ENCODE measurements at places on chromosomes 11 and 22.

GRCh38 chr11:123122852-123123251 lies 60.9 kb upstream of the HSPA8 start:
- DNase-seq: no peak

DNA sequence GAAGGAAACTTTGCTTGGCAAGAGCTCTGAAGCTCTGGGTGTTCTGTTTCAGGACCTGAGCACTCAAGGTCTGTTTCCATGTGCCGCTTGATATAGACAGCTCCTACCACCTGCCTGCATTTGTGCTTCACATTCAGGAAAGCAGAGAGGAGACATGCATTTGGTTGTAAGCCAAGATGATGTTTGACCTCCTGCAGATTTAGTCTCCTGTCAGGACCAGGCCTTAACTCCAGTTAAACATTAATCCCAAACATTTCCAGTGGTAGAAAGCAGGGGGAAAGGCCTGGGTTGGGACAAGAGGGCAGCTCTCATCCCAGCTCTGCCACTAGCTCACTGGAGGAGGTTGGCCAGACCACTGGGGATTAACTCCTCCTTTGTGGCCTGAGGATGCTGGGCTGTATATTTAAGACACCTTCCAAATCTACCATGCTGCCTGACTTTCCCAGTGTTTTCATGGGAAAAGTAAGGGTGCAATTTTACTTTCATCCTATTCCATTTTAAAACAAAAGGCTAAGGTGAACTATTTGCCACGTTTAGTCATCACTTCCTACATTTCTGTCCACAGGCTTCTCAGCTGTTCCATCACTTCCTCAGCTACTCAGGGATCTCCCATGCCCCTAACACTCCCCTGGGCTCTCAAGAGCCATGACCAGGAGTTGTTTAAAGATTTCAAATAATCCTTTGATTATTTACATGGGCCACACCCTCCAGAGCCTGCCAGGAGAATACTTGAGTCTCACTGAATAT lies 80.9 kb downstream of the INSC start:
- no peak for DNase-seq

DNA sequence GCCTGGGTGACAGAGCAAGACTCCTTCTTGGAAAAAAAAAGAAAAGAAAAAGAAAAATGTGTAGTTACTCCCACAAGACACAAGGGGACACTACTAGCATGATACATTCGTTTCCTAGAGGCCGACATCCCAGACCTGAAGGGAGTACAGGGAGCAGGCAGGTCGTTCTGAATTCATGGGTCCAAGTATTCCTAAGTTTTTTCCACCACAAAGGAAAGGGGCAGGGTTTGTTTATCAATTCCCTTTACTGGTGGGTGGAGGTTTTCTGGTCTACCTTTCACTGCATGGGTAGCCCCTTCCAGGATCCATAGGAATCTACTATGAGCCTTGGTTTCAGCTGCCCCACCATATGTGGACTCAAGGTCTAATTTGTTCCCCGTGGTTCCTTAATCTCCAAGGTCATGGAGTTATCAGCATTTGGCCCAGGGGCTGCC lies 11.8 kb downstream of the TIGD3 start:
- no peak for DNase-seq

DNA sequence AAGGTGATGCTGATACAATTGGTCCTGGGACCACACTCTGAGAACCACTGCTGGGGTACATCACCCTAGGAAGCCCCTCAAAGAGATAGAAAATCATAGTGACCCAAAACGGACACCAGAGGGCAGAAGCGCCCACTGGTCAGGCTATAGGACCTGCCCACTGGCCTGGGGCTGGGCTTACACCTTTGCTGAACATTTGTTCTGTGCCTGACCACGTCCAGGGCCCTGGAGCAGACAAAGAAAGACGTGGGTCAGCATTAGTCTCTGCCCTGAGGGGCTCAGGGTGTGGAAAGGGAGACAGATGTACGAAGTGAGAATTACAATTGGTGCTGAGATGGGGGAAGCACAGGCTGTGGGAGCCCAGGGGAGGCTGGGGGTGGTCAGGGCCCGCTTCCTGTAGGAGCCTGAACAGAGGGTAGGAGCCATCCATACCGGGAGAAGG lies 14.4 kb upstream of the SERPINH1 start:
- DNase-seq: no peak

DNA sequence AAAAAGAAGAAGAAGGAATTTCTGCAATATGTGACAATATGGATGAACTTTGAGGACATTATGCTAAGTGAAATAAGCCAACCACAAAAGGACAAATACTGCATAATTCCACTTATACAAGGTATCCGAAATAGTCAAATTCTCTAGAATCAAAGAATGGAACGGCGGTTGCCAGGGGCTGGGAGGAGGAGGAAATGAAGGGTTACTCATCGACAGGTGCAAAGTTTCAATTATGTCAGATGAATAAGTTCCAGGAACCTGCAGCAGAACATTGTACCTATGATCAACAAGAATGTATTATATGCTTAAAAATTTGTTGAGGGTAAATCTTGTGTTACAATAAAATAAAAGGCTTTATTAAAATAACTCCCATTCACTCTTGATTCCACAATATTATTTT lies 49.0 kb downstream of the SC5D start:
- no peak for DNase-seq

GRCh38 chr22:39114112-39114511 lies 17.1 kb downstream of the APOBEC3H start:
- no peak for DNase-seq
